ENCODE measurements at places on chromosomes 6 and 20.

- no peak for DNase-seq
Measured at GRCh38 chr6:15477746-15478145, 185.1 kb downstream of the DTNBP1 start.

DNA sequence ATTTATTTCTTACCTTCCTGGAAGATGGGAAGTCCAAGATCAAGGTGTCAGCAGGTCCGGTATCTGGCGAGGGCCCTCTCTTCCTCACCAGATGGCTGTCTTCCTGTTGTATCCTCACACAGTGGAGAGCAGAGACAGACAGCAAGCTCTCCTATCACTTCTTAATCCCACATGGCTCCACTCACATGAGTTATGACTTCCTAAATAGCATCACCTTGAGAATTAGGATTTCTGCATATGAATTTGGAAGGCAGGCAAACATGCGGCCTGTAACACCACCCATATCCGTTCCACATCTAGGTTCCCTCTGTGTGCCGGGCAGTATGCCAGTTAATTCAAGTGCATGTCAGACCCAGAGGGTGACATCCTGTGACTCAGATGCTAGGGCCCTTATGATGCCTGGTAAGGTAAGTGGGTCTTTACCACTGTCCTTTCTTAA lies 2.1 kb downstream of the RAET1E start:
- peak; percentile 32 for DNase-seq

- DNase-seq, result peak; percentile 39
Measured at GRCh38 chr6:9412951-9413559, 977.7 kb upstream of the SLC35B3 start.

DNA sequence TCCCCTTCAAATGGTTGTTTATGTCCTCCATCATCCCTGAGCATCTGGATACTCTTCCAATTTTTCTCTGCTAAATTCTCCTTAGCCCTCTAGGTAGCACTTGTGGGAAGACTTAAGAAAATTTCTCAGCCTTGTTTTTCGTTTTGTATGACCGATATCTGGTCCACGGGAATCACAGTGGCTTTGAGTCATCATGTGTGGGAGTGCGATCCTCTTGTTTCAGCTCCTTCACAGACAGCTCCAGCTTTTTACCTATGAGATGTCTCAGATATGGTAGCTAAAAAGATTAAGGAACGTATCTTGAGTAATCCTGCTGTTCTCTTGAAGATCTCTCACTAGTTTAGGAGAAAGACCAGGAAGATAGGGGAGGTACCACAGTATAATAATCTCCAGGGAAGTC lies 196.1 kb downstream of the GRM1 start:
- no peak for DNase-seq

DNA sequence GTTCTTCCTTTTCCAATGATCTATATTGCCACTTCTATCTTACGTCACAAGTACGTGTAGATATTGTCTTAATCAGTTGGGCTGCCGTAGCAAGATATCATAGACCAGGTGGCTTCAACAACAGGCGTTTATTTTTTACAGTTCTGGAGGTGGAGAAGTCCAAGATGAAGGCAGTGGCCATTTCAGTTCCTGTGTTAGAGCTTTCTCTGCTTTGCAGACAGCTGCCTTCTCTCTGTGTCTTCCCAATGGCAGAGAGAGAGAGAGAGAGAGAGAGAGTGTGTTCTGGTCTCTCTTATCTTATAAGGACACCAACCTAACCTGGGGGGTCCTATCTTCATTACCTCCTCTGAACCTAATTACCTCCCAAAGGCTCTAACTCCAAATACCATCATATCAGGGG lies 8.3 kb downstream of the HSF2 start:
- no peak for DNase-seq

GRCh38 chr6:34697544-34697836 lies 923 bp upstream of the ILRUN start:
- no peak for DNase-seq

DNA sequence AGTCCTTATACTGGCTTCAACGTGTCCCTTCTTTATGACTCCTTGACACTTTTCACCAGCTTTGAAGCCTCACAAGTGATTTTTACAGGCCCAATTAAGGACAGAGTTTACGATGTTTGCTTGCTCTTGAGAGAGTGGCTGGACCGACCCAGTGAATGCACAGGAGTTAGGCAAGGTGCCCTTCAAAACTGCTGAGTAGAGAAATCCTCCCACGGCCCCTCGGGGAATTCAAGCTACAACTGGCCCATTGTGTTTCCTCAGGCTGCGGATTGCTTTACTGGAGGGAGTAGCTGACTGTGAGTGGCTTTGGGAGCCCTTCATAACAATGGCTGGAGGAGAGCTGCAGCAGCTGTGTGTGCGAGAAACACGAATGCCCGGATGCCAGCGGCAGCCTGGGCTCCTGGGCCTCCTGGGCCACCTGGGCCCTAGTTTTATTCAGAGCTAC lies 50.0 kb downstream of the SGK1 start:
- no peak for DNase-seq

Measured in ACHN (cell line).